ENCODE measurements at places on chromosomes 12 and 14. TPM values are rescaled to one million over a fixed set of nuclear protein-coding genes. Genes with fewer than 3 reads are reported as not detected.
A peak's percentile ranks its signal among the peaks of the same experiment; 100 is the strongest.

- H3K27ac ChIP-seq, result no peak overlapping the region
- no peaks in the 10 kb centered on the region for H3K4me1 ChIP-seq
- DNase-seq, result no peak
- H3K27me3 ChIP-seq, result no peaks in the 10 kb centered on the region
- H3K4me3 ChIP-seq, result no peak overlapping the region
Observed at GRCh38 chr14:23492618-23493272, 23.2 kb downstream of the NGDN start.

GRCh38 chr14:69685716-69686115, 74.3 kb downstream of the SUSD6 start:
- peaks cover 73% of the 10 kb centered on the region for H3K4me1 ChIP-seq
- H3K27ac ChIP-seq, result peak overlapping the region; percentile 81
- peak overlapping the region; percentile 72 for H3K4me3 ChIP-seq
- H3K27me3 ChIP-seq, result no peaks in the 10 kb centered on the region

DNA sequence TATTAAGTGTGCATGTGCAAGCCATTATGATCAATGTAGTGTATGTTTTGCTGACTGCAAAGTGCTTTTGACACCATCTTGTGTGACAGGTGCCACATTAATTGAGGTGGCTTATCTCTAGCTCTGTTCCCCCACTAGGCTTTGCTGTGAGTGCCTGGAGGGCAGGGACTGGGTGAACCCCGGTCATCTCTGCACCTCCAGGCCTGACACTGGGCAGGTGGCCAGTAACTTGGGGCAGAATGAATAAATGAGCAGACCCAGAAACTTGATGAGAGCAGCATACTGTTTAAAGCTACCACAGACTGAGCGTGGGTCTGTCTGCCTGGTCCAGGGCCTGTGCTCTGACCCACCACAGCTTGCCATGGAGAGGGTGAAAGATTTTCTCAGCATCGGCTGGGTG, 151.6 kb downstream of the CALM1 start:
- no peak overlapping the region for H3K27ac ChIP-seq
- H3K4me1 ChIP-seq, result no peaks in the 10 kb centered on the region
- no peak for DNase-seq
- H3K36me3 ChIP-seq, result no peaks in the 10 kb centered on the region

Gene FAM161B
- 2.7 TPM for total RNA-seq

DNA sequence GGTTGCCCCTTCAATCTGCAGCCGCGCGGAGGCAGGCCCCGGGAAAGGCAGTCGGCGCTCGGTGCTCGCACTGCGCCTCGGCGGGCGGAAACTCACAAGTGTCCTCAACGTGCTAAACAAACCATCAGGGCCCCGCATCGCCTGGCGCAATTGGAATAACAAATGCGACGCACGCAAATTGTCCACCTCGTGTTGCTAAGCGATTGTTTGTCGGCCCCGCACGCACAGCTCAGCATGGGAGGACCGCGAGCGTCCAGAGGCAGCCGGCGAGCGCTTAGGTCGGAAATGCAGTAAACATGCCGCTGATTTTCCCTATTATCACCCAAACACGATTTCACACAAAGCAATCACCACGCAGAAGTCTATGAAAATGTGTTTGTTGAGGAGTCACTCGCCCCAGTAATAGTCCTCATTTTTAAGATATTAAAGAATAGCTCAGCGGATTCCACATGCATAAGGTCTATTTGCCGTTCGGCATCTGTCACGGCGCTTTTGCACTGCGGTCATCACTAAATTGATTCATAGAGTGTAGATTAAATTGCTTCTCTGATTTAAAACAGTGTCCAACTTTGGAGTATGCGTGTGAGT, 3.2 kb upstream of the GSC start:
- DNase-seq, result no peak
- no peak overlapping the region for H3K4me3 ChIP-seq
- H3K27me3 ChIP-seq, result peaks cover 90% of the 10 kb centered on the region
- peaks cover 27% of the 10 kb centered on the region for H3K4me1 ChIP-seq

Gene SLC39A2
- 0.58 TPM for total RNA-seq

Gene RTL1
- total RNA-seq, result not detected

DNA sequence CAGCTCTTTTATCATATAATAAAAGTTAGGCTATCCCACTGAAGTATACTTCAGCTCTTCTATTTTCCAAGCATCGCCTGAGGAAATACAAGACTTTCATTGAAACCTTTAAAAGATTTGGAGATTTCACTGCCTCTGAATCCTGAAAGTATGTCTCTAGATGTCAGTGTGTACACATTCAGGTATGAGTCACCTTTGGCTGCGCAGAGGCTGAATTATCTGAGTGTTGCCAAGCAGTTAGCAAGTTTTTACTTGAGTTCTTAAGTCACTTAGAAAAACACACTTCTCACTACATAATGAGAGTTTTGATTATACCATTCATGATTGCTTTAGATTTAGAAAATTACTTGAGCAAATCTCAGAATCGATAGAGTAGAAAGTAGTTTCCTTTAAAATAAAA, 210.3 kb downstream of the TMTC2 start:
- no peaks in the 10 kb centered on the region for H3K36me3 ChIP-seq
- H3K27ac ChIP-seq, result no peak overlapping the region
- DNase-seq, result no peak
- H3K4me1 ChIP-seq, result no peaks in the 10 kb centered on the region

- H3K27me3 ChIP-seq, result no peaks in the 10 kb centered on the region
- DNase-seq, result no peak
- H3K27ac ChIP-seq, result no peak overlapping the region
Observed at GRCh38 chr12:72077111-72077820, 138.6 kb downstream of the TPH2 start.

DNA sequence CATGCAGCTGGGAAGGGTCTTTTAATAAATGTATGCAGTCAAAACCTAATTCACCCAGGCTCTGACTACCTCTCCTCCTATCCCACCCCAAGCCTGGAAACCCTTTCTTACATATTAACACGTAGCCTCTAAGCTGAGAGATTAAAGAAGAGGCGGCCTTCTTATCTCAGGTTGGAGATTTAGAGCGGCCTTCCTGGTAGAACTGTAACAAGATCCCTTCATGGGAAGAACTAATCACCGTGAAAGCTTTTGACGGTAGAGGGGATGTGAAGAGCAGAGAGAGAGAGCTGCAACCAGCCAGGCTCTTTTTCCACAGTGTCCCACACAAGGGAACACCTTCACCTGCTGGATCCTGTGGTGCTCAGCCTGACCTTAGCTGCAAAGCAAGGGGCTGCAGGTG, 367.4 kb downstream of the MED13L start:
- no peak for DNase-seq
- H3K27me3 ChIP-seq, result peaks cover 6% of the 10 kb centered on the region
- no peak overlapping the region for H3K4me3 ChIP-seq

Gene CCDC196
- total RNA-seq, result not detected

- H3K4me3 ChIP-seq, result no peak overlapping the region
- H3K27me3 ChIP-seq, result no peaks in the 10 kb centered on the region
- DNase-seq, result no peak
- no peaks in the 10 kb centered on the region for H3K36me3 ChIP-seq
- H3K4me1 ChIP-seq, result peaks cover 24% of the 10 kb centered on the region
Observed at GRCh38 chr12:117120787-117121186, 21.6 kb upstream of the TESC start.

- no peak overlapping the region for H3K4me3 ChIP-seq
- H3K4me1 ChIP-seq, result no peaks in the 10 kb centered on the region
- no peaks in the 10 kb centered on the region for H3K27me3 ChIP-seq
Observed at GRCh38 chr12:86663716-86664115, 407.5 kb upstream of the MGAT4C start.

- no peaks in the 10 kb centered on the region for H3K4me1 ChIP-seq
- no peak overlapping the region for H3K27ac ChIP-seq
- H3K36me3 ChIP-seq, result no peaks in the 10 kb centered on the region
- no peak overlapping the region for H3K4me3 ChIP-seq
- H3K27me3 ChIP-seq, result no peaks in the 10 kb centered on the region
Observed at GRCh38 chr14:27085500-27085899, 487.7 kb upstream of the NOVA1 start.

DNA sequence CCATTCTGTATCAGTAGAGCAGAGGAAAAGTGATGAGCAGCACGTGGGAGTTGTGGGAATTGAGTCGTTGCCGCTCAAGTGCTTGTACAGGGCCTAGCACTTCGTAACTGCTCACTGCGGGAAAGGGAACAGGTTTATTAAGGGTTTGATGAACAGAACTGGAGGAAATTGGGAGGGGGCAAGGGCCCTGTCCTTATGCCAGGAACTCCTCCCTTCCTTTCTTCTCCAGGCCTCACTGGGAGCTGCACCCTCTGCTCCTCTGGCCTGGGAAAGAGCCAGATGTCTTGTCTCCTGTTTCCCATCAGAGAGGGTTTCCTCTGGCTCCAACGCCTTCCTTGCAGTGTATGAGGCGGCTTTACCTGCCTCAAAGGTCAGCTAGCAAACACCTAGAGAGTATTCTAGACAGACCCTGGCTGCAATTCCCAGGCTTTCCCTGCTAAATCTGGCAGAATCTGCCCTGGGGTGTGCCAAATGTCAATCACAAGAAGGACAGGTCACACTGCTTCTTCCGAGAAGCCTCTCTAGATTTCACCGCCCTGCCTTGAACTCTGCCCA, 78.4 kb downstream of the NTF3 start:
- no peaks in the 10 kb centered on the region for H3K36me3 ChIP-seq
- no peak overlapping the region for H3K4me3 ChIP-seq
- H3K4me1 ChIP-seq, result peaks cover 5% of the 10 kb centered on the region
- DNase-seq, result no peak
- no peak overlapping the region for H3K27ac ChIP-seq
- peaks cover 13% of the 10 kb centered on the region for H3K27me3 ChIP-seq

DNA sequence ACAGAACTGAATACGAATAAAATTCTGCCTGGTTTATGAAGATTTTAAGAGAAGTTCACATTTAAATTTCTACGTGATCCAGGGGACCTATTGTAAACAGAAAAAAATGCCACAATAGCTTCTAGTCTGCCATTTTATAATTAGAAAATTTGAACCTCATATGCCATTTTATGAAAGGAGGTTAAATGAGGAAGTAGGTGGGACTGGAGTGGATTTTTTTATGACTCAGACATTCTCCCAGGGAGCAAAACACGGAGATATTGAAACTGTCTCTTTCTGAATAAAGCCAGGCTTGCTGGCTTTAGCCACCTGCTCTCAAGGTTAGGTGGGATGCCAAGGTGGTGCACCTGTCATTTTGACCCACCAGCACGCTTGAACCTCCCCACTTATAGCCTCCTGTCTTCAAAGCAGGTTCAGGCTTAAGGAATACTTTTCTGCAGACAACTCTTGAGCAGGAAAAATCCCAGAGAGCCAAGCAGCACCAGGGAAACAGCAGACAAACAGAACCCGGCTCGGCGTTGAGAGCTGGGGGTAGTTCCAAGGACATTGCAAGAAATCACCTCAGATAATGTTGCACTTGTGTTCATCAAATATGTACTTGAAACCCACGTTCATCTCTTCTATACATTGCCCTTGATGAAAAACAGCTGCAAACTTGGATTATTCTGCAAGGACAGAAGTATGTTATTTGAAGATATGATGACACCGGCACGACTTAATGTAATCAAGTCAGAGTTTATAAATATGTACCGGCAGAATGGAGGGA, 203.7 kb downstream of the PPM1H start:
- no peak overlapping the region for H3K27ac ChIP-seq
- H3K27me3 ChIP-seq, result peaks cover 7% of the 10 kb centered on the region
- H3K4me3 ChIP-seq, result no peak overlapping the region
- no peak for DNase-seq

GRCh38 chr12:117209626-117210025, 19.4 kb upstream of the FBXO21 start:
- H3K4me1 ChIP-seq, result no peaks in the 10 kb centered on the region
- H3K36me3 ChIP-seq, result no peaks in the 10 kb centered on the region
- no peak overlapping the region for H3K27ac ChIP-seq
- peaks cover 16% of the 10 kb centered on the region for H3K27me3 ChIP-seq
- H3K4me3 ChIP-seq, result no peak overlapping the region
- DNase-seq, result no peak

GRCh38 chr12:120847814-120848213, 56.3 kb downstream of the SPPL3 start:
- peak overlapping the region; percentile 1 for H3K27ac ChIP-seq
- H3K4me1 ChIP-seq, result peaks cover 64% of the 10 kb centered on the region
- H3K4me3 ChIP-seq, result no peak overlapping the region
- no peaks in the 10 kb centered on the region for H3K27me3 ChIP-seq

Gene ARG2
- total RNA-seq, result 12.1 TPM

DNA sequence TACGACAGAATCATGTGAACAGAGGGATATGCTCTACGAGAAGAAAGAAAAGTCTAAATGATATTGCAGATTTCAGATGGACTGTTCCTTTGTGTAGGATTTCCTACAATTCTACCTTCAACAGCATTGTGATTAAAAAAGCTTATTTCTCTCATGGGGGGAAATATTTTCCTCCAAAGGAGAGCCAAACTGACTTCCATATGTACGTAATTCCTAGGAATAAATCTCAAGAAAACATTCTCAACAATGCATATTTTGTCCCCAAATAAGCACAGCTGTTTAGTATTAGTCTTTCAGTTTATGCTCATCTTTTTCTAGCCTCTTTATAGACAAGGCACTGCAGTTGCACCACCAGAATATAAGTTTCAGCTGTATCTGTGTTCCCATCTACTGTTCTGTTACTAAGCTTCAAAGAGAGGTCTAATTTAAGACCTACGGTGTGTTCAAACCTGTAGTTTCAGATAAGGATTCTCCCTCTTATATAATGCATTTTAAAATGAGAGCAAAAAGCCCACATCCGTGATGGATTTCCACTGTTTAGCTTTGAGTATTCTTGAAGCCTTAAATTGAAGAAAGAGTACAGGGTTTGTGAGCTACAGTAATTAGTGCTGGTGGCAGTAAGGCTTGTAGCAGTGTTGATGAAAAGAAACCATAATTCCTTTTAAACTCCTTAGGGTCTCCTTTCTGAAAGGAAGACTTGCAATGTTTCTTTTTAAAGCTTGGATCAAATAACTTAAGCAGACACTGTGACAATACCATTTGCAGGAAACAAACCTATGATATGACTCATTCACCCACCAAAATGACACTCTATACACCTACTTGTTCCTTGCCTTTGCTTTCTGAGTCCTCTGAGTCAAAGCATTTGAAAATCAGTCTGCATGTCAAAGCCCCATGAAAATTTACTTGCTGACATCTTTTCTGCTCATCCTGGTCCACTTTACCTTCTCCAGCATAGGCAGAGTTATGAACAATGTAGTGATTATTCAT, 754.1 kb downstream of the NOVA1 start:
- H3K4me1 ChIP-seq, result no peaks in the 10 kb centered on the region
- no peaks in the 10 kb centered on the region for H3K36me3 ChIP-seq
- no peaks in the 10 kb centered on the region for H3K27me3 ChIP-seq
- no peak overlapping the region for H3K4me3 ChIP-seq

Gene C12orf75
- 68.6 TPM for total RNA-seq

DNA sequence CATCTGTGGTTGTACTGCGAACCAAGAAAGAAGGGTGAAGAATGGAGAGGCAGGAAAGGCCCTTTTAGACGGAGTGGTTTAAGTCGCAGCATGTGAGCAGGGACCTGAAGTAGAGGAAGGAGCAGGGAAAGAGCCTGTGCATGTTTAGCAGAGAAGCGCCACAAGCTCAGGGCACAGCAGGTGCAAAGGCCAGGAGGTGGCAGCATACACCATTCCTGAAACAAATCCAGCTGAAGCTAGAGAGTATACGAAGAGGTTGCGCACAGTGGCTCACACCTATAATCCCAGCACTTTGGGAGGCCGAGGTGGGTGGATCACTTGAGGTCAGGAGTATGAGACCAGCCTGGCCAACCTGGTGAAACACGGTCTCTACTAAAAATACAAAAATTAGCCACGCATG, 49.9 kb downstream of the HELB start:
- no peak for DNase-seq
- H3K27me3 ChIP-seq, result no peaks in the 10 kb centered on the region
- no peak overlapping the region for H3K27ac ChIP-seq
- no peak overlapping the region for H3K4me3 ChIP-seq
- no peaks in the 10 kb centered on the region for H3K4me1 ChIP-seq

GRCh38 chr14:77580477-77580876, 36.0 kb downstream of the SPTLC2 start:
- H3K36me3 ChIP-seq, result no peaks in the 10 kb centered on the region
- H3K27me3 ChIP-seq, result no peaks in the 10 kb centered on the region
- peaks cover 29% of the 10 kb centered on the region for H3K4me1 ChIP-seq
- no peak for DNase-seq

All from activated T-cell treated with anti-CD3 and anti-CD28 coated beads, Interleukin-2, amount 50 U/mL, for 72 hours (primary cell).